ENCODE measurements at places on chromosomes 1 and 21.

DNA sequence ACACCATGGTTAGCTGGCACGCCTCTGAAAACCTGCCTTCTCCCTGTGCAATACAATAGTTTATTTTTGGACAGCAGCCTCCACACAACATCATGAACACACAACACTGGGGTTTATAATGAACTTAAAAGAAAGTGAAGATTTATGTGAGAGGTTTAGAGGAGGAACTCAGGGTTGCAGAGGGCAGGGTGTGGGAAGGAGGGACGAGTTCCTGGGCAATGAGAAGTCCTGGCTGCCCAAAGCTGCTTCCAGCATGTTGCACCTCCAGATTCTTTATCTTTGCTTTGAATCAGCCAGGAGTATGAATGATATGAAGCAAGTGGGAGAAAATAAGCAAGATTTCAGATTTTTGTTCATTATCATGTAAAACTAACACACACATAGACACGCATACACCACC is 11.3 kb upstream of the LRRC8D start:
- no peak for DNase-seq

DNA sequence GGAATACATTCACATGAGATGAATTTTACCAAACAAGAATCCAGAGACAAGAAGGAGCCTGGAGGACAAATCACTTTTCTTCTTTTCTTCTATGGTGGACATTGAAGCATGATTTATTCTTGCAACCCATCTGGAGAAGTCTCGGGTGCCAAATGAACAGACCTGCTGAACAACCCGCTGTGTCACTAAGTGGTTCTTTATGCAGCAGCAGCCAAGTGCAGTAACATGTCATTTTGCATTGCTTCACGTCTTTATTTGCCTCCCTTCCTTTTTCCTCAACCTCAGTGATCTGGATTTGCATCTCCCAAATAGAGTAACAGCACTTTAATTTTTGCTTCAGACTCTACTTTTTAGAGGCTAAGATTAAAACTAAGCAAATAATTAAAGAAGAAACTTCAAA is 50.0 kb upstream of the TENT5C start:
- no peak for DNase-seq

DNA sequence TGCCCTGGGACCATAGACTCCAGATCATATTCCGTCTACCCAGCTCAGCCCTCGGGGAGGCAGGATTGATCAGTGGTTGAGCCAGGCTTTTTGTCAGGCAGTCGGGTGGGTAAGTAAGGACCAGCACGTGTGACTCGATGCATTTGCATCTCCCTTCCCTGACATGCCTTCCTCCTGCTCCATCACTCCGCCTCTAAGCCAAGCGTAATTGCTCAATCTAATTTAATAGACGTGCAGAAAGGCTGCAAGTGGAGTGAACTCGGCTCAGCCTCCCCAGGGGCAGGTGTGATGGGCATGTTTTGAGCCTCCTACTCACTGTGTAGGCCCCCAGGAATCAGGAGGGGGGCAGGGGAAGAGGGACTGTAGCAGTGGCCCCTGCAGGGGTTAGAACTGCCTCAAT is 34.6 kb upstream of the GRIK3 start:
- no peak for DNase-seq

- no peak for DNase-seq
Observed at GRCh38 chr1:43668956-43669355, 19.0 kb downstream of the KDM4A start.

DNA sequence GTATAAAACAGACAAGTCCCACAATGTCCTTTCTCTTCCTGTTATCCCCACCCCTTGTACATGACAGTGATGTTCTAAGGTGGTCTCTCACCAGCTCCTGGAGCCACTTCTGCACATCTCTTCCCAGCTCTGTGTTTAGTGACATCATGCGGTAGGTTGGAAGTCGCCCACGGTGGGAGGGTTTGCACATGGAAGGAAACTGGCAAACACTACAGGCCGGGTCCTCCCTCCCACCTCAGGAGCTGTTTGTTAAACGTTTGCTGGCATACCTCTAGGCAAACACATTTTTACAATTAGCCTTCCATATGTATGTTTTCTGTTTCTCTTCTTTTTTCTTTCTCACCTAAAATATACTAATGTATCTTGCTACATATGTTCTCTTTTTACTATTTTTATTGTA is 107.4 kb downstream of the PCBP3 start:
- DNase-seq: no peak

DNA sequence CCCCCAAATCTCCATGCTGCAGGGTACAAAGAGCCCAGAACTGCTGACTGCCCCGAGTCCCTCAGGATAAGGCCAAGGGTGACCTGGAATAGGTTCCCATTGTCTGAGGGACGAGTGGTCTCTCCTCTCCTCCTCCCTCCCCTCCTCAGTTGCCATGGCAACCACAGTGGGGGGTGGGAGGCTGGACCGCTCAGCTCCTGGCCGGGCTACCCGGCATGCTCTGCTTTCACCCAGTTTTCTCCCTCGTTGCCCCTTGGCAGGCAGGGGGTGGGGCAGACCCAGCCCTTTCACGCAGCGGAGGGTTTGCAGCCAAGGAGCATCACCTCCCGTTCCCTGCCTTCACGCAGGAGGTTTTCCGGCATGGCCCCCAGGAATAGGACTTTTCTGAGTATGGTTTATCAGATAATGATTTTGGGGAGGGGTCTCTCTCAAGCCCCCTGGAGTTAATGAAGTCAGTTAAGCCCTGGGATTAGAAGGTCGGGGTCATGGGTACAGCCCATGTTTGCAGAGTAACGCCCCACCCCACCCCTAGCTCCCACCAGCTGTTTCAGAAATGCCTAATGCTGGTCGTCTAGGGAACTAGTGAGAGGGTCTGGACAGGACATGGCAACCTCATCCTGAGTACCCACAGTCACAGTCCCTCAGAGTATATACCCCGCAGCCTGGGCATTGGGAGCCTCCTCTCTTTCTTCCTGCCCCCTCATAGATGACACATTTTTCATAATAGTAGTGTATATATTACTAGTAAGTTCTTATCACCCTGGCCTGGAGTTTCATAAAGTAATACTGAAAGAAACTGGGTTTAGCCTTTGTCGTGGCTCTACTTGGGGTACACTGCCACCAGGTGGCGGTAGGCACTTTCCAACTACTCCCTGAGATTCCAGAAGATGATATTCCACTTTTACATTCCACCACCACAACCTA is 20.7 kb downstream of the C1QB start:
- peak; percentile 46 for DNase-seq

DNA sequence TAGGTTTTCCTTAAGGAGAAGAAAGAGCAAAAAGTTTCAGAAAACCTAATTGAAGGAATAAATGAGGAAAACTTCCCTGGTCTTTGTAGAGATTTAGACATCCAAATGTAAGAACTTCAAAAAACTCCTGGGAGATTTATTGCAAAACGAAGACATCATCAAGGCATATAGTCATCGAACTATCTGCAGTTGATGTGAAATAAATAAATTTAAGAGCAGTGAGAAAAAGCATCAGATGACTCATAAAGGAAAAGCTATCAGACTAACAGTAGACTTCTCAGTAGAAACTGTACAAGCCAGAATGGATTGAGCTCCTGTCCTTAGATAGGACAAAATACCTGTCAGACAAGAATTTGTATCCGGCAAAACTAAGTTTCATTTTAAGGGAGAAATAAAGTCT is 569.4 kb upstream of the ADAMTS5 start:
- DNase-seq: no peak

DNA sequence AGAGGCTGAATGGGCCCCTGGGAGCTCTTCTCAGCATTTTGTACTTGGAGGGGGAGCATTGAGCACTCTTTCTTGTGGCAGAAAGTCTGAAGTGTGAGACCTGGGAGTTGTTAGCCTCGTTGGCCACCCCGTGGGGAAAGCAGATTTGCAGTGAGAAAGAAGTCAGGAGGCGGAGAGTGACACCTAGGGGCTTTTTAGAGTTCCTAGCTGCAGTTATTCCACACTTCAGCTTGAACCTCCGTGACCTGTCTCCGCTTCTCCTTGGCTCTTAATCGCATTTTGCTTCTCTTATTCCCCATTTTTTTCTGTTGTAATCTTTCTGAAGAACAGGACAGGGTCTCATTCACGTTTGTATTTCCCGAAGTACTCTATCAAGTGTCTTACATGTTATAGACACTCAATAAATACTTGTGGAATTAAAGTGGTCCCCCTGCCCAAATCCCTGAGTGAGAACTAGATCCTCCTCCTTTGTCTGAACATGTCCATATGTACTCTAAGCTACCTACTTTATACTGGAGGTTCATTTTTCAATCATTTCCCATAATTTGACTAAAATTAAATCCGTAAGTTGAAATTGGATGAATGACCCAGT is 14.5 kb upstream of the C1orf141 start:
- DNase-seq: peak; percentile 79

DNA sequence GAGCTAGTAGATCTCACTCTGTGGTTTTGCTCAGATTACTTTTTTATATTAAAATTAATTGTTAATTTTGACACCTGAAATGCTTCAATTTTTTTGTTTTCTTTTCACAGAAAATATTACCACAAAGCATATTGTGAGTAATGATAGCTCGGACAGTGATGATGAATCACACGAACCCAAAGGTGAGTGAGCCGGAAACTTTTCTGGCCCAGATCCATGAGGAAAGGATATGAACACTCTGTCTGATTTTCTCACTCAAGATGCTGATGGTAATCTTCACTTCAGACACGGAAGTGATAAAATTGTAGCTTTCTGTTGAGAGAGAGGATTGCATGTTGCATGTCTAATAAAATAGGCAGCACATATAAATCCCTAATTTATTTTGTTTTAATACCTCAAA is 121.8 kb downstream of the PLA2G4A start:
- DNase-seq: no peak

DNA sequence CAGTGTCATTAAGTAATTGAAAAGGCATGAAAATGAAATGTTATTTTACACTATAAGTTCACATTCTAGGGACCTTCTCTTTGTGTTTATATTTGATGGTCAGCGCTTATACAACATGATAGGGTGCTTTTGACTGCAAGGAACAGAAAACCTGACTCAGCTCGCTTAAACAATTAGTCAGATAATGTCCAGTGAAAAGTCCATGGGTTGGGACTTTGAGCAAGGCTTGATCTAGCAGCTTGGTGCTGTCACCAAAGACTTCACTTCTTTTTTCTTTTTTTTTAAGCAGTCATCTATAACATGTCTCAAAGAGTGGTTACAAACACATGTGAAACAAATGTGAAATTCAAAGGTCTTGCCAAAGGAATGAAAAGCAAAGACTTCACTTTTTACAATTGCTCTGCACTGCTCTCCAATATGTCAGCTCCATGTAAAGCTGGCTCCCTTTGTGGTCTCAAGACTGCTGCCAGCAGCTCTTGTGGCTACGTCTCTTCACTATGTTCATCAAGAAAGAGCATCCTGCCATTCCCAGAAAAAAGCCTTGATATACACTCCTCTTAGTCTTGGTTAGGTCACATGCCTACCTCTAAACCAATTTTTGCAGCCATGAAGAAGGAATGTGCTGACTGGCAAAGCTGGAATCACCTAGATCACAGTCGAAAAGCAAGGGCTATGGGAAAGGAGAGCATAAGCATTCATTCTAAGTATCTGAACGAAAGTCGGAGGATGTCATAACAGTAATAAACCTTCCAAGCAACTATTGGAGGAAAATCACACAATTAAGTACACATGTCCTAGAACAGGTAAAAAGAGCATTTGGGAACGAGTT is 15.2 kb downstream of the F3 start:
- no peak for DNase-seq

DNA sequence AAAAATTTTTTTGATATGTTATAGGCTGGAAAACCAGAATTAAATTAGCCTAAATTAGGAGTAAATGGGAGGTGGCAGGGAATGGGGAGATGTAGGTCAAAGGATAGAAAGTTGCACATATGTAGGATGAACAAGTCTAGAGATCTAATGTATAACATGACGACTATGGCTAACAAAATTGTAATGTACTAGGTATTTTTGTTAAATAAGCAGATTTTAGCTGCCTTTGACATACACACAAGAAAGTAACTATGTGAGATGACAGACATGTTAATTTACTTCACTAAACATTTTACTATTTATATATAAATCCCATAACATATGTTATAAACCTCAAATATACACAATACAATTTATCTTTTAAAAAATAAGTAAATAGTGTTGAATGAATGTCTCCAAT is 30.2 kb upstream of the GLIS1 start:
- no peak for DNase-seq

GRCh38 chr1:232367293-232367692 is 262.6 kb downstream of the SIPA1L2 start:
- DNase-seq: no peak

GRCh38 chr1:201968202-201968925 is 13.1 kb downstream of the TIMM17A start:
- no peak for DNase-seq

DNA sequence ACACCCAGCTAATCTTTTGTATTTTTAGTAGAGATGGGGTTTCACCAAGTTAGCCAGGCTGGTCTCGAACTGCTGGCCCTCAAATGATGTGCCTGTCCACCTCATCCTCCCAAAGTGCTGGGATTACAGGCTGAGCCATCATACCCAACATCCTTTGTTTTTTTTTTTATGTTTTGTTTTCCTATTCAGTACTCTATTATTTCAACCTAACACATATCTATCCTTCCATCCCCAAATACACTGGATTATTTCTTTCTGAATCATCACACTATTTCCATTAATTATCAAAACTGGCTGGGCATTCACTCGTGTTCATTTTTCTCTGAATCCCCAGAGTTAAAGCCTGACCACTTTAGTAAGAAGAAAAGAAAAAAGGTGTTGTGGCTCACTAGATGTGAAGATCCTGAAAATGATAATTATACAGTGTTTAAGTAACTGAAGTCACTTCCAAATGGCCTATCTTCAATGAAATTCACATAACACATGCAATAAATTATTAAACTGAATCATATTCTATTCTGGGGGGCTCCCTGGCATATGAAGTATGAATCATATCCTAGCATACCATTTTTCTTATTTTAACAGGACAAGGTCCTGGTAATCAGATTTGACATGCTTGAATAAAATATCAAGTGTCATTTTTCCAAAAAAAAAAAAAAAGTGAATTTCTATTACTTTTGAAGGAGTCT is 1754.2 kb downstream of the BRINP3 start:
- no peak for DNase-seq

DNA sequence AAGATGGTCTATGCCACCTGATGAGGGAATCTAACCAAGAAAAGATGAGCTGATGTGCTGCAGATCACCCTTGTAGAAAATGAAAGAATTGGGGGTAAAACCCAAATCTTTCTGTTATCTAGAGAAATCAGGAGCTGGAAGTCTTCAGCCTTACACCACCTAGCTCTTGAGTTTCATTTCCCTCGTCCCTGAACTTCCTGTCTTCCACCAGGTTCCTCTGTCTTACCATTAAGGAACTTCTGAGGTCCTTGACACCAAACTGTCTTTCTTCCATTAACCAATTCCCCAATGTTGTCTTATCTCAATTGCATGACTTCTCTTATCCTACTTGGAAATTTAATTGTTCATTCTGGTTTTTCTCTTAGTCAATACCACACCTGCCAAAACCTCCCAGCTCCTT is 31.5 kb downstream of the LPAR3 start:
- DNase-seq: no peak

Measured in astrocyte of the cerebellum (primary cell).